Amygdala (tissue), 56 donors: ENCODE measurements at places on chromosomes 7 and 10.

DNA sequence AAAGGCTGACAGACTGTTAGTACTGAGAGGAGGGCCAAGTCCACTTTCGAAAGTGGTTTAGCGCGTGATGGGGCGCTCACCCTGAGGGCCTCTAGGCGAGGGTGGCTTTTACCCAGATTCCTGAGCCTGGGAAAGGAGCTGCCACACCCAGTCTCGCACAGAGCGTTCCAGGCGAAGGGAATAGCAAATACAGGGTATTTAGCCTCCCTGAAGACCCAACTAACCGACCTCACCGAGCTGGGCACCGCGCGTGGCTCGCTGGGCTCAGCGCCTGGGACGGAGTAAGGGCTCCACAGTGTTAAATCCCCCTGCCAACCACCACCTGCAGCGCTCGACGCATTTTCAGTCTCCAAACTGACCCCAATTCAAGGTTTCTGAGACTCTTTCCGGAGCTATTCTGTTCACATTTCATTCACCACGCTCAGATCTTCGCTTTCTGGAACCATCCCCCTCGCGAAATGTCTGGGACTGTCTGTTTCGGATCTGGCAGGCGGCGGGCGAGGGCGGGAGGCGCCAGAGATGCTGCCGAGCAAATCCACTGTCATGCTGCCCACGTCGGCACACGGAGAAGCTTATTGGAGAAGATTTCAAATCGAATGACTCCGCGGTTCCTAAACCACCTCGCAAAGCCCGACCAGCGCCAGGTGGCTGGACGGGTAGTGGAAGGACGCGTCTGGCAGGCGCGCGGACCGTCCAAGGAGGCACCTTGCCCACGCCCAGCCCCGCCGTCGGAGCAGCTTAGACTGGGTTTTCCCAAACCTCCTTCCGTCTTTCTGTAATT is 1.4 kb upstream of the OSBPL3 start:
- DNase-seq, result peak; percentile 45

DNA sequence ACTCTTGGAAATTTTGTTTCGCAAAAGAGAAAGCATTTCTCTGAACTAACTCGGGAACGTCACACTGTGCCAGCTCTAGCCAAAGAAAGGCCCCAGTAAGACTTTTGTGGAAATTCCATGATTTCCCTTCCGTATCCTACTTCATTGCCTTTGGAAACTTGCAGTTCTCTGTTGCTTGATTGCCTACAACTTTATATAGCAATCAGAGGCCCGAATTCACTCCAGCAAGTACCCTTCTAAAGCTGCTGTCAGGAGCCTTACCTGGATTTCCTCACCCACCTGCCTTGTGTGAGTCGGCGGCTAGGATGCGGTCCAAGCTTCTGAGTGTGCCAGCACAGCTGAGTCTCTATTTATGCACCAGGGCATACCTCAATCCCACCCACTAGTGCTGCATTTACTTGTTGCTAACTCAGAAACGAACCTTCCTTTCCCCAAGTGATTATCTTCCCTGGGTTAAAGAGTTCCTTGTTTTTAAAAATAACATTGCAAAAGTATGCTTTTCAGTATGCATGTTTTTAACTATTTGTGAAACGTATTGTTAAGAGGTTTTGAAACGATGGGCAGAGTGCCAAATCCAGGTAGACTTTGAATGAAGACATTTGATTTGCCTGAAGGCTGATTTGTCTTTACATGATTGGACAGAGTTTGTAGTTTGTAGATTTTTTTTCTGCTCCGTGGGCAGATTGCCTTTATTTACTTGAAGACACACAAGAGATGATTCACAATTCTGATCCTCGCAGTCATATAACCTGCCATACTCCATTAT is at the start of gene AGR2:
AGR2 (minus strand) TSS at position 326 of the 766 bp plus-strand sequence. CDS start 3,203 bp downstream, outside the sequence.
- DNase-seq, result no peak

DNA sequence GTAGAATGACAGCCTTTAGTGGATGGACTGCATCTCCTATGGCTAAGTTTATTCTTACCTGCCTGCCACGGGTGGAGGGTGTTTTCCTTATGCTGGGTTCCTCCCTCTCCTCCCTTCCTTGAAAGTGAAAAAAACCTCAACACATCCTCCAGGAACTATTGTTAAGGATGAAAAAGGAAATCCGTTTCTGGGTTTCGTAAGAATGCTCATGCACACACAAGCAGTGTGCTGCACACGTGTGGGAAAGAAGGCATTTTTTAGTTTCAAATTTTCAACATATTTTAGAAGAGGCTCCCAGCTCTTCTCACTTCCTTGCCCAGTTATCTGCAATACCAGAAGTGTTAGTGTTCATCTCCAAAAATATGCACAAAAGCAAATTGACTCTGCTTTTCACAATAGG is 90.6 kb downstream of the FAM171A1 start:
- DNase-seq, result no peak

DNA sequence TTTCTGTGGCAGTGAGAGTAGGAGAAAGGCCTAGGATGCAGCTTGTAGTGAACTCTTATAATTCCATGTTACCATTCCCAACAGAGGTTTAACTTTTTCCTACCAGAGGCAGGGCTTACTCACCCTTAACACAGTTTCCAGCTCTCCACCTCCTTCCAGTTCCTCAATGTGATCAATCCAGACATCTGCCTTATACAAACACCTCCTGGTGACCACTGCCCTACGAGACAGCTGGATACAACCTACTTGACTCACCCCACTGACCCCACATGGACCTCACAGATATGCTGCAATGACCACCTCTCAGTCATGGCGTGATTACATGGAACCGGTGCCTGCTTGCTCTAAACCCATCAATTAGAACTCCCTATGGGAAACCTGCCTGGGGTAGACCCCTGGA is 326.5 kb downstream of the TNS3 start:
- no peak for DNase-seq

- DNase-seq, result no peak
Measured at GRCh38 chr10:9222917-9223316, 1168.4 kb downstream of the GATA3 start.

DNA sequence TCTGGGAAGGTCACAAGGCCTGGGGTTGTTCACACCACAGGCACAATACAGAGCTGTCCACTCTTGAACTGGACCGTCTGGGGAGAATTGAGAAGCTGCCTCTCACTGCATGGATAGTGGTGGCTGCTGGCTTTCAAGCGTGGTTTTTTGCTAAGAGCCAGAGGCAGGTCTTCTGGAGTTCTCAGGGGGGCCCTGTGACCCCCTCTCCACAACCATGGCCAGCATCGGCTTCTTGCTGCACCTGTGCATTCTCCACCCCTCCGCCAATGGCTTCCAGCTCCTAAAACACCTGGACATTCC is 140.3 kb downstream of the ADCY1 start:
- no peak for DNase-seq

GRCh38 chr7:25622695-25623094 is 394.4 kb upstream of the NPVF start:
- DNase-seq, result no peak

DNA sequence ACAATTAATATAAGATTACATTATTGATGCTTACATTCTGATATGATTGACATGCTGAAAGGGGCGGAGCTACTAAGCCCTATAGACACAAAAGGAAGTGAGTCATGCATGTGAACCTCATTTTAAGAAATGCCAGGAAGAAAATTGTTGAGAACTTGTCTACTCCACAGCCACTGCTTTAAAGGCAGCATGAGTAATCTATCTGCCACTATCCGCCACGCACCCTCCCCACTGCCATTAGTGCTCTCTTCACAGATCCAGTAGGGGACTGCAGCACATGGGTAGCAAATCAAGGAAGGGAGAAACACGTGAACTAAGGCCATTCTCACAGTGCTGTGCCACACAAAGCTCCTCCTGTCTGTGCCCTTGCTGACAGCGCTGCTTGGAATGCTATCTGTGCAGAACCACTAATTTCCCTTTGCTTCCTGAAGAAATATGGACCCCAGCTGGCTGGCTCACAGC is 524.8 kb downstream of the GRM8 start:
- no peak for DNase-seq

- no peak for DNase-seq
Measured at GRCh38 chr7:121001234-121001906, 12.9 kb downstream of the CPED1 start.

- DNase-seq, result no peak
Measured at GRCh38 chr7:73652541-73652949, 15.1 kb upstream of the VPS37D start.

GRCh38 chr10:8069627-8070026 is 15.1 kb downstream of the GATA3 start:
- DNase-seq, result no peak

- DNase-seq, result no peak
Measured at GRCh38 chr7:45241339-45242109, 83.9 kb downstream of the RAMP3 start.

- DNase-seq, result no peak
Measured at GRCh38 chr7:51278797-51279196, 37.8 kb downstream of the COBL start.

DNA sequence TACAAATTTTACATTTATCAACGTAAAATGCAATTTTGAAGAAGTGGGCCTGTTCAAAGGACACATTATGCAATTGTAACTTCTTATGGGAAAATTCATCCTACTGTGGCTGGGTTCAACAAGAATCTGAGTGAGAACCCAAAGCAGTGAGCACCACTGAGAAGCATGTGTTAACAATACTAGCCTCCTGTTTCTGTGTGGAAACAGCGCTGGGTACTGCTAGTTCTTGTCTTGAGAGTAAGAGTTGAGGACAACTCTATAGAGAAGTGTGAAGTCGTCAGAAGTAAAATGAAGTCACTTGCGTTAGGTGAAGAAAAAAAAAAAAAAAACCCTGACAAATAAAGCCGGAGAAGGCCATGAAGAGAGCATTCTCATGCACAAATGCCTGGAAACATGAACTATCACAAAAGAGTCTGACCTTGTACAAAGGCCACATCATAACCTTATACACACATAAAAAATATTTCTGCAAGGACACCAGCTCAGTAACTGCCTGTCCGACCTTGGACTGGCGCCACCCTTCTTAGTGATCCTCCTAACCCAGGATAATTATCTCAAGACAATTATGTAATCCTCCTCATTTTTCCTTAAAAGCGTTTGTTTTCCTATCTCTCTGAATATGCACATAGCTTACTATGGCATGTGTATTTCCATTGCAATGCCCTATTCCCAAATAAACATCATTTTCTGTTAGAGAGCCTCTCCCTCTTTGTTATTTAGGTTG is 554.9 kb downstream of the HTR7 start:
- DNase-seq, result no peak
